ACHN (cell line): ENCODE measurements at places on chromosomes 2 and 18.

DNA sequence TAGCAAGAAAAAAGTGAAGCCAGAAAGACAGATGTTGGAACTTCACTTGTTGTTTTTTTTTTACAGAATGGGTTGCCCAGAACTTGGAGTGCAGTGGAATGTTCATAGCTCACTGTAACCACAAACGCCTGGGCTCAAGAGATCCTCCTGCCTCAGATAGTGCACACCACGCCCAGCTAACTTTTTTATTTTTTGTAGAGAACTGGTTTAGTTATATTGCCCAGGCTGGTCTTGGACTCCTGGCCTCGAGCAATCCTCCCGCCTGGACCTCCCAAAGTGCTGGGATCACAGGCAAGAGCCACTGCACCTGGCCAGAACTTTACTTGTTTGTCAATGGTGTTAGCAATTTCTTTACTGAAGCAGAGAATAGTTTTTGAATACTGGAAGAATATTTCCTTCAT, 11.9 kb upstream of the ASPRV1 start:
- DNase-seq: no peak

DNA sequence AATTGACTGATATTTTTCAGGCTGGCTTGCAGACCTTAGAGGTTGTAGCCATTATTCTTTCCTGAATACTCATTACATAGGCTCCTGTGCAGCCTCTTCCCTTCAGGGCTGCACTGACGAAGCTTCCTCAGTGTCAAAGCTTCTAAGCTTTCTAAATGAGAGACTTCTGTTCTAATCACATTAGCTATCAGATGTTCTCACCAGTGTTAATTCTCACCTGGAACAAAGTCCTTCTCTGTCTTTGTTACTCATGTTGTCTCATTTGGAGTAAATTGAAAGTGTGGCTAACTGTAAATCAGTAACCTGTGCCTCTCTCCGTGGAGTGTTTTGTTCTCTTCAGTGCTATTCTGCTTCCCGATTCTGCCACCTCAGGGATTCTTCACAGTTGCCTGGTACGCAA, 76.9 kb downstream of the MC4R start:
- DNase-seq: peak; percentile 28

DNA sequence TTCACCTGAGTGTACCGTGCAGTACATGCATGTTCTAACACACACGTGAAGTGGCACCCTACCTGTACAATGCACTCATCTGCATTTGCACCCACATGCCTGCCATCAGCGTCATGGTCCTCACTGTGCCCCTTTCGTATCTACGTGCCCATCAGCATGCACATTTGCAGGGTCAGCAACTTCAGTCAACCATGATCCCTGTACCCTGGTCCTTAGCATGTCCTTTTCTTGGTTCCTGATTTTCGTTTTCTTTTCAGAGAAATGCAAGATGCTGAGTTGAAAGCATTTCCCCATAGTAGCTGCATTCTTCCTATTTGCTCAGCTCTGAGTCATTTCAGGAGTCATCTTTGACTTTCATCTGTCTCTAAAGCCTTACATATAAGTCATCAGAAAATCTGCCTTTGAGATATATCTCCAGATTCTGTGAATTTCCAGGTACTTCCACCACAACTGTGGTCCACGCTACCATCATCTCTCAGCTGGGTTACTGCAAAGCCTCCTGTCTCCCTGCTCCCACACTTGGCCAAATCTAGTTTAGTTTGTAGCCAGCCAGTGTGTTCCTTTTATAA, 14.7 kb upstream of the PUM2 start:
- DNase-seq: no peak

- no peak for DNase-seq
Measured at GRCh38 chr2:37500031-37500430, 155.6 kb downstream of the QPCT start.

GRCh38 chr2:229800997-229801754, 86.8 kb upstream of the DNER start:
- DNase-seq: peak; percentile 68

DNA sequence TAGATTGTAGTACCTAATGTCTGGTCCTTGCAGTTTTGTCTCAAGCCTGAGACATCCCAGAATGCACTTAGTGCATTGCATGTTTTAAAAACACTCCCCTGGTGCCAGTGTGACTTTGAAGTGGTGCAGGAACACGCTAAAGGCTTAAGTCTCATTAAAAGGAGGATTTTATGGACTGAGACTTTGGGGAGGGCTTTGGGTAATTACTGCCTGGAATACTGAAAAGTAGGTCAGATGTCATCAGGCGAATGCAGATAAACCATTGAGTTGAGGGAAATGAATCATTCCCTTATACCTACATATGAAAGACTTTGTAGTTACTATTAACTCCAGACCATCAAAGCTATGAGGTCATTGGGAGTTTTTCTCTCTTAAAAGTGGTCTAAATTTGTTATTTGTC, 3.0 kb upstream of the OSBPL1A start:
- no peak for DNase-seq

DNA sequence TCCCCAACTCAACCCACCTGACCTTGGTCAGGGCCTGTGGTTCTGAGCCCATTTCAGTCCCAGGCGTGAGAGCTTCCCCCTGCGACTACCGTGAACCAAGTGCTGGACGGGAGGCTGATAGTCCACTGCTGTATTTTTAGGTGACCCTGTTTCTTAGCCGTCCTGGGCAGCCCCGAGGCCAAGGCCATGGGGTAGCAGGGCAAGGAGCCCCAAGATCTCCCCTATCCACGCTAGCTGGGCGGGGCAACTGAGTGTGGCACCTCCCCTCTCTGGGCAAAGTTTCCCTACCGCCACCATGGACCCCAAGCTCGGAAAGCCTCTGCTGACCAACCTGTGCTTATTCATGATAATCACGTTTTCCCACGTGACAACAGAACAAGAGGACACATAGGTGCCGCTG, 583 bp upstream of the KLHL30 start:
- no peak for DNase-seq

DNA sequence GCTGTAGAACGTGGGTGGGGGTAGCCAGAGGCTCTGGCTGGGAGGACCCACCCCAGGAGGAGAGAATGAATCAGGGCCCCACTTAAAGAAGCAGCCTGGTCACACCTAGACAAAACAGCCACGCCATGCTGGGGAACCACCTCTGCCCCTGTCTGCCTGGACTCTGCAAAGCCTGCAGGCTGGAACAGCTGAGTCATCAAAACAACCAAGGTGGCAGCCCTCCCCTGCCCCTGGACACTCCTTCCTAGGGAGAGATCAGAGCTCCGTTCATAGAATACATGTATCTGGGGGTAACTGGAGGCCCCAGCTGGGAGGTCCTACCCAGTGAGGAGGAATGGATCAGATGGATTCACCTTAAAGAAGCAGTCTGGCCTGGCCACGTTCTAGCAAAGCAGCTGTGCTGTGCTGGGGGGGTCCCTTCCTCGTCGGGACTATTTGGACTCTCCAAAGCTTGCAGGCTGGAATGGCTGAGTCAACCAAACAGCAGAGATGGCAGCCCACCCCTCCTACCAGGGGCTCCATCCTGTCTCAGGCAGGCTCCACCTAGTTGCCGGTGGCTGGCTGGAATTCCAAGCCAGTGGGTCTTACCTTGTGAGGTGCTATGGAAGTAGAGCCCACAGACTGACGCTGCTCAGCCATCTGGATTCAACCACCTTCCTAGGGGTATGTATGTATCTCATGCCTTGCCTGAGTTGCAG, 50.5 kb upstream of the NT5C1B start:
- DNase-seq: no peak

GRCh38 chr2:234026693-234027254, 23.7 kb upstream of the SPP2 start:
- no peak for DNase-seq

- no peak for DNase-seq
Measured at GRCh38 chr2:11298592-11298991, 45.8 kb downstream of the ROCK2 start.

DNA sequence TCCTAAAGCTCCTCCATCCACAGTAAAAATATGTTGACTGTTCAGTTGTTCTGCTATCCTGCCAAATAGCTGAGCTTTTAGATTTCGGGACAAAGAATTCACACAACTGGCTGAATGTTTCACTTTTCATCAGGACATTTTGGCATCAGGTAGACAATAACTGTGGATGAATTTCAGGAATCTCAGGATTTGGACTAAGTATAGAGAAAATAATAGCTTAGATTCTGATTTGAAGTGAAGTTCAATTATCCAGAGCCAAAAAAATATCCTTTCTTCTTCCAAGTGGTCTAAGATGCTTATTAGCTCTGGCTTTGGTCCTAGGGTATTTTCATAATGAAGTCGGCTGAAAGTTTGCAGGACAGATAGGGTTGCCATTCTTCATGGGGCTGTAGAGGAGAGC, 16.1 kb downstream of the KCNE4 start:
- DNase-seq: no peak

- DNase-seq: no peak
Measured at GRCh38 chr18:41753826-41754225, 201.2 kb upstream of the PIK3C3 start.

- no peak for DNase-seq
Measured at GRCh38 chr18:60975420-60975819, 357.8 kb upstream of the CDH20 start.

GRCh38 chr2:187716301-187716700, 162.1 kb upstream of the TFPI start:
- no peak for DNase-seq

GRCh38 chr2:78908973-78909372, 116.5 kb upstream of the REG3G start:
- DNase-seq: peak; percentile 6

GRCh38 chr18:58639751-58640427, 11.0 kb upstream of the ALPK2 start:
- no peak for DNase-seq

DNA sequence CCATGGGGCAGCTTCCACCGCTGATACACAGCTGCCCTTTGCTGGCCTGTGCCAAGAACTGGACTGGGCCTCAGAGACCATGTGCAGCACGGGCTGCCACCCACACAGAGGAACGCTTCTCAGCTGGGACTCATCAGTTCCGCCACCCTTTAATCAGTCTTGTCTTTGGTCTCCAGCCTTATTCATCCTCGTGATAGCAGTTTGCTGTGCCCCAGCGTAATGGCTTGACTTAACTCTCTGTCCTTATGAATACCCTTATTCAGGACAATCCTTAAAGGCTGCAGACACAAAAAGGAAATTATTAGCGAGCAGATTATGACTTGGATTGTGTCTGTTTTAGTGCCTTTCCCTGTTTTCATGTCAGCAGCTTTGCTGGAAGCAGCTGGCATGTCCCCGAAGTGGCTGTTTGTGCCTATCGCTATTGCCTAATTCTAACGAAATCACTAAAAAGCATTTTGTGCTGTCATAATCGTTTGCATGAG, 108.9 kb upstream of the DAPL1 start:
- no peak for DNase-seq

GRCh38 chr2:23827287-23827686, 99.6 kb downstream of the ATAD2B start:
- no peak for DNase-seq

DNA sequence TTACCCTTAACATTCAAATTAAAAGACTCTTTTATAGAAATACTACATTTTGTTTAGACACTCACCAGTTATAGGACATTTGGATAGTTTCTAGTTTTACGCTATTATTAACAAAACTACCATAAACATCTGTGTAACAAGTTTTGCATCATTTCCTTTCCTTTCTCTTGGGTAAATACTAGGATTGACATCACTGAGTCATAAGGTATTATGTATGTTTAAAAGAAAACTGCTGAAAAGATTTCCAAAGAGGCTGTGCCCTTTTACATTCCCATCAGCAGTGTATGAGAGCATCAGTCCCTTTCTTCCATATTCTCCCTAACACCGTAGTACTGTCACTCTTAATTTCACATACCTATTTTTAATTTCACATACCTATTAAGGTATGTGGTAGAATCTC, 130.6 kb downstream of the USP34 start:
- no peak for DNase-seq

GRCh38 chr2:42987112-42987922, 194.9 kb upstream of the HAAO start:
- DNase-seq: no peak

DNA sequence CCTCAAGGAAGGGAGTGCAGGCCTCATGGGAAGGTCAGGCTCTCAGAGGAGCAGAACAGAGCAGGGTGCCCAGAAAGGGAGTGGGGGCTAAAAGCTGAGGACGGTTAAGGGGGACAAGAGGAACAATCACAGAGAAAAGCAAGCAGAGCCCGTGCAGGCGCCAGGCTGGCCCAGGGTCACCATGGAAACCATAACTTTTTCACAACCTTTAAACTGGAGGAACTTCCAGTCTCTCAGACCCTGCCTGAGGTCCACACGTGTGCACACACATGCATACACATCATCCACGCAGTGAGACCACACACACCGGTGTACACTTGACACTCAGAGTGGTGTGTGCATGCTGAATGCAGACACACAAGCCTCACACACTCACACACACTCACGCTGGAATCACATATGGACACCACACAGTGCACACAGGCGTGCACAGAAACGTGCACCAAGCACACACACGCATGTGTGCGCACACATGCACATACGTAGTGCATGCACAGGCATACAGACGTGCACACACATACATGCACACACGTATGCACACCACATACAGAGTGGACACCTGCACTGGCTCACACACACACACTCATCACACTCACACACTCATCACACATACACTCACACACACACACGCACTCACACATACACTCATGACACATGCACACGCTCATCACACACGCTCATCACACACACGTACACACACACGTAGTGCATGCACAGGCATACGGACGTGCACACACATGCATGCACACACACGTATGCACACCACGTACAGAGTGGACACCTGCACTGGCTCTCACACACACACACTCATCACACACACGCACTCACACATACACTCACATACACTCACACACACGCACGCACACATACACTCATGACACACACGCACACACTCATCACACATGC, 37.2 kb upstream of the SNED1 start:
- DNase-seq: no peak

DNA sequence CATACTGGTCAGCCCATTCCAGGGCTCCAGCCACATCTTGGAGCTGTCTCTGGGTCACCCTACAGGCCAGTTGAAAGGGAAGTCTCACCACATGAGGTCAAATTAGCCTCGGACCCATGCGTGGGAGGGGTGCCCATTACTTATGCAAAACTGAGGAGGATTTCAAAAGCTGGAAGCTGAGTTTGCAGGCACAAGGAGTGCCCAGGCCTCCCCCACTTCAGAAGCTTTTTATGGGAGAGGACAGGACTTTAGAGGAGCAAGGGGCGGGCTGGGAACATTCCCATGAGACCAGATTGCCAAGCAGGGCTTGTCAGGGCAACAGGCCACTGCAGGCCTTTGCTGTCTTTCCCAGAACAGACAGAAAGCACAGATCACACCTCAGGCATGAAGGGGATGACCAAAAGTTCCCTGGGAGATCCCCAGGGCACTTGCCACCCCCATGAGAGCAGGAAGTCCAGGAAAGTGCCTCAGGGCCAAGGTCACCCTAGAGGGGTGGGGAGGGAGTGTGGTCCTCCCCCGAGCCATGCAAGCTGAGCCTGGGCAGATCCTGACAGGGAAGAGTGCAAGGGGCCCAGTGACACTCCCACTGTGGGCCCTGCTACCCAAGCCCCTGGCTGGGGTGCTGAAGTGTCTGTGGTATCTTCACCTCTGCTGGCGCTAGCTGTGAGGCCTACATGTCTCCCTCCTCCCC, 267.7 kb downstream of the BCL11A start:
- no peak for DNase-seq

- DNase-seq: no peak
Measured at GRCh38 chr2:177283906-177284305, 19.4 kb upstream of the NFE2L2 start.

GRCh38 chr2:30230497-30231211, 680 bp upstream of the LBH start:
- DNase-seq: no peak
